ENCODE measurements at places on chromosomes 6 and 20.

DNA sequence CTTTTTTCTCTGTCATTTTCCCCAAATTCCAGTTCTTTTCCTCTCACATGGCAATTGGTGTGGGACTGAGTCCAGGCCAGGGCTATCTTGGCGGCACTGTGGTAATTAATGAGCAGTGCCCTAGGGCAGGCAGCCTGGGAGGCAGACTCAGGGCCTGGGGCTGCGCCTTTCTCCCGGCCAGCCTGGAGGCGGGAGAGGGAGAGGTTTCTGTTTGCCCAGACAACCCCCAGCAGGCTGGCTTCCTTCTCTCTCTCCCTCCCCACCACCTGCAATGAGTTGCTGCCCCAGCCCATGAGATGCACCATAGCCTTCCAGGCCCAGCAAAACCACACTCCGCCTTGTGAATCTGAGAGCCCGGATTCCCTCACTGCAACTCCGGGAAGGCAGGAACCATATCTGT is 15.1 kb upstream of the CCDC167 start:
- no peak for DNase-seq

DNA sequence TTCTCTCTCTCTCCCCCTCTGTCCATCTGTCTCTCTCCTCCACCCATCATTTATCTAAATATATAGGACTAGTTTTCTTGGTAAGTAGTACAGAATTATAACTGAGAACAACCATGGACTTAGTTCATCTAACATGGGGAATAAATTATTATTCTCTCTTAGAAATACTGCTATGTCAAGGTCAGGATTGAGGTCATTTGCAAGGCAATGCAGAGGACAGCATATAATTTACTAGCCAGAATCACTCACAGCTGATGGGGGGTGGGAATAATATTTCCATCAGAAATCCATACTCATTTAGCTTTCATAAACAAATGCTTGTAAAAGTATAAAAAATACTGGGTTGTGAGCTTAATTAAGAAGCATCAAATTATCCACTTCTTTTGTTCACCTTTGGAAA is 553.9 kb upstream of the POU3F2 start:
- DNase-seq = no peak

DNA sequence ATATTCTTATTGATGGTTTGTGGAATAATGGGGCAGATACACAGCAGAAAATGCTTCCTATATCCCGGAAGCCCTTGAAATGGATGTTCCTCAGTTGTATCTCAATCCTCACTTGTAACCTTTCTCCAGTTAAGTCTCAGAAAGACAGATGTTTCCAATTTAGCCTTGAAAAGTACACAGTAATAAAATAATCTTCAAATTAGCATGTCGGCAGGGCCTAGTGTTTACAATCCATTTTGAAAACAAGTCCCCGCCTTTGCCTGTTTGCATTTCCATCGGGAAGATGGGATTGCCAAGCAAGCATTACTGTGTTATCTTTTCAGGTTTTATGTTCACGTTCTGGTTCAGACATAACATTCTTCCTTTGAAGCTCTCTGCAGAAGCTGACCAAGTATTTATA is 41.5 kb downstream of the SNRNP48 start:
- no peak for DNase-seq

DNA sequence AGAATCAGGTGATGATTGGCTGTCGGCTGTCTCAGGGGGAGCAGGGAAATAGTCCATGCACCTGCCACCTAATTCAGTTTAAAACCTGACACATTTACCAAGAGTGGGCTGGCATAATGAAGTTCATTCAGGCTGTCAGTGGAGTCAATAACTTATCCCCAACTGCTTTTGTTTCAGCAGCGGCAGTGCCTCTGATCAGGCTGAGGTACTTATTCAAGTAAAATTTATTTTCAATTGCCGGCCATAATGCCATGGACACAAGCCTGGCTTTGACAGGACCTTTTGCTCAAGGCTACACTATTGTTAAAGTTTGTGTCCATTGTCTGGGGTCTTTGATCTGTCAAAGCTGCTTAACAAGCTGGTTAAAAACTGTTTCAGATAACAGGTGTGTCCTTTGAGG is 20.6 kb downstream of the OLIG3 start:
- DNase-seq = no peak

DNA sequence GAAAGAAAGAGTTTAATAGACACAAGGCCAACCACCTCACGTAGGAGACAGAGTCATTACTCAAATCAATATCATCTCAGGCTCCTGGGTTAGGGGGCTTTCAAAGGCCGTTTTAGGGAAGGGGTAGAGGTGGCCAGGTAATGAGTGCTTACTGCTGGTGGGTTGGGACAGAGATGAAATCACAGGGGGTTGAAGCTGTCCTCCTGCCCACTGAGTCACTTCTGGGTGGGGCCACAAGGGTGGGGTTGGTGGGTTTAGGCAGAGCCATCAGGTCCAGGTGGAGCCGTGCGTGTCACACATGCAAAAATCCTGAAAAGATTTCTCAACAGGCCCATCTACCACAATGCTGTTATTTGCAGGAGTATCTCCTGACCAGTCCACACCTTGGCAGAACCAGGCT is 167.0 kb upstream of the EXOC2 start:
- no peak for DNase-seq

GRCh38 chr6:57089687-57090457 is at the start of gene ZNF451:
TSS of gene ZNF451 (plus strand) at chr6:57090188. CDS start at chr6:57090254, 66 bp downstream.
- peak; percentile 99 for DNase-seq

DNA sequence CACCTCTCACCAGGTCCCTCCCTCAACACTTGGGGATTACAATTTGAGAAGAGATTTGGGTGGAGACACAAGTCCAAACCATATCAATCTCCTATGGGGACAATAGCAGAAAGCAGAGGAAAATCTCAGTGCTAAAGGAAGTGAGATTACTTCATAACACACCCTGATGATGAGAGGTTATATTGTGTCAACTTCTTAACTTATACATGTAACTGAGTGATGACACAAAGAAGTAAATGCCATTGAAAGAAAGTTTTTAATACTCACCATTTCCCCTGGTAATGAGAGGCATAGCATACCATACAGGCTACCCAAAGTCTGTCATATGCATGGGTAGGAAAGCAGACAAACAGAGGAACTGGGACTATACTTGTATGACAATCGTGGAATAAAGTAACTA is 137.2 kb downstream of the MMUT start:
- no peak for DNase-seq

DNA sequence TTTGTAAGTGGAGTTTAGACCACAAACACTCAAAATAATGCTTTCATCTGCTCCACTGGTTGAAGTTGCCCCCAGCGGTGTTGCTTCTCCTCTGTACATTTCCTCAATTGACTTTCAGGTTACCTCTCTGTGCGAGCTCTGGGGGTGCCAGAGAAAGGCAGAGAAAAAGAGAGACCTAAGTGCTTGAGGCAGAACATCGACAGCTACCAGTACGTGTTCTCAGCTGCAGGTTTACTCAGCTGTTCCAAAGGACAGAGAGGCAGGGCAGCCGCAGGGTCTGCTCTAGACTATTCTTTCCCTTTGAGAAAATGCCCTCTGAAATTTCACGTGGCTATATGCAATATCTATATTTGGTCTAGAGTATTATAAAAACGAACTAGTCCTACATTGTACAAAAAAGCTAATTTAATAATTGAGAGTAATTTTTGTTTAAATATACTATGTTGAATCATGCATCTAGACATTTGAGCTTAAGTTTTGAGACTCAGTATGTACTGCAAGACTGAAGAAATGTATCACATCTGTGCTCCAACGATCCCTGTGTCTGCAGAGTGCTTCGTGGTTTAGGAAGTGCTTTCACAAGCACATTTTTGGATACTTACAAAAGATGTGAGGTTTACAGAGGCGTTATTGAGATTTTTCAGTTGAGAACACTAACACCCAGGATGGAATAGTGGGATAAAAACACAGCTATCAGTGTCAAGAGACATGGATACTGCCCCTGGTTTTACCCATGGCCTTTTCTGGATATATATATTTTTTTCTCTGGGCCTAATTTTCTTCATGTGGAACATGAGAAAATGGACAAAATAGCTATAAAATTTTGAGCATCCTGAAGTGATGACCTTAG is 453.6 kb upstream of the FLRT3 start:
- DNase-seq = peak; percentile 11

DNA sequence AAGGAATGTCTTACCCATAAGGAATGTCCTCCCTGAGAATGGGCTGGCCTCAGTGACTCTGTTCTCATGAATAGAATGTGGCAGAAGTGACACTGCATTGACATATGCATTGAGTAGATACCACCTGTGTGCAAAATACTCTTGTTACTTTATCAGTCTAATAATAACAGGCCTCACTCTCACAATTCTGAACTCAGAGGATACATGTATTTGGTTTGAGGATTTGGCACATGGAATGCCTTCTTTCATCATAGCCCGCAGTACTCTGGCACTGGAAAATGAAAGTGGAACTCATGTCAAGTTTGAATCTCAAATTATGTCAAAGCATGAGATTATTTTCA is 52.9 kb upstream of the PLCB4 start:
- DNase-seq = no peak

GRCh38 chr6:145673504-145673903 is 61.8 kb downstream of the EPM2A start:
- no peak for DNase-seq

GRCh38 chr6:126361832-126362440 is 22.0 kb downstream of the CENPW start:
- no peak for DNase-seq

GRCh38 chr6:1739220-1739619 is 129.5 kb downstream of the FOXC1 start:
- no peak for DNase-seq

DNA sequence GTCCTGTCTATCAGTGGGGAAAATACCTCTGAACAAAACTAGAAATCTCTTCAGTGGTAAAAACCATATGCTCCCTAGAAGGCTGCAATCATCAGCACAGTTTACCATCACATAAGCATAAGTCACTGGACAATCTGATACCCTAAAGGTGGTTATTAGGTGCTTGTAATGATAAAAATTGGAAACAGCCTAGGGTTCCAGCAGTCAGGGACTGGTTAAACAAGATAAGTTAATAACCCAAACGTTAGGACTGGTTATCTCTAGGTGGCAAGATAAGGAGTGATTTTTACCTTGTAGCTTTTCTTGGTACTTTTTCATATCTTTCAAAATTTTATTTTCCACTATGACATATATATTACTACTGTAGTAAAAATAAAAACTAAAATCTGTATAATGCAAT is 11.0 kb downstream of the ECI2 start:
- DNase-seq = no peak

- peak; percentile 67 for DNase-seq
These were observed 29.7 kb upstream of the GATA5 start for GRCh38 chr20:62505337-62506045.

DNA sequence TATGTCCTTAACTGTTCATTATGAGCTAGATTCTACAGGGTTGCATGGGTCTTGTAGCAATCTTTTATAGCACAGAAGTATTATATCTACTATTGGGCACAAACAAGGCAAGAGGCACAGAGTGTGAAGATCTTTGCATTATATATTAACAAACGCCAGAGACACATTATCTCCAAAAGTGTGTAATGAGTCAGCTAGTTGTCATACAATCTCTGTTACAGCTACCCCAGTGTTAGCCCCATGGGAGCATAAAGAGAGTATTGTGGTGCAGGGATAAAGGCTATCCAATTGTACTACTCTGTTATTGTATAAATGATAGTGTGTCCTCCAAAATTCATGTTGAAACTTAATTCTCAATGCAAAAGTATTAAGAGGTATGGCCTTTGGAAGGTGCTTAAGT is 148.4 kb upstream of the RIMS1 start:
- DNase-seq = no peak

GRCh38 chr20:57434390-57434700 is 43.1 kb downstream of the RBM38 start:
- no peak for DNase-seq

GRCh38 chr6:166907373-166907841 is 48.9 kb downstream of the RNASET2 start:
- DNase-seq = no peak

DNA sequence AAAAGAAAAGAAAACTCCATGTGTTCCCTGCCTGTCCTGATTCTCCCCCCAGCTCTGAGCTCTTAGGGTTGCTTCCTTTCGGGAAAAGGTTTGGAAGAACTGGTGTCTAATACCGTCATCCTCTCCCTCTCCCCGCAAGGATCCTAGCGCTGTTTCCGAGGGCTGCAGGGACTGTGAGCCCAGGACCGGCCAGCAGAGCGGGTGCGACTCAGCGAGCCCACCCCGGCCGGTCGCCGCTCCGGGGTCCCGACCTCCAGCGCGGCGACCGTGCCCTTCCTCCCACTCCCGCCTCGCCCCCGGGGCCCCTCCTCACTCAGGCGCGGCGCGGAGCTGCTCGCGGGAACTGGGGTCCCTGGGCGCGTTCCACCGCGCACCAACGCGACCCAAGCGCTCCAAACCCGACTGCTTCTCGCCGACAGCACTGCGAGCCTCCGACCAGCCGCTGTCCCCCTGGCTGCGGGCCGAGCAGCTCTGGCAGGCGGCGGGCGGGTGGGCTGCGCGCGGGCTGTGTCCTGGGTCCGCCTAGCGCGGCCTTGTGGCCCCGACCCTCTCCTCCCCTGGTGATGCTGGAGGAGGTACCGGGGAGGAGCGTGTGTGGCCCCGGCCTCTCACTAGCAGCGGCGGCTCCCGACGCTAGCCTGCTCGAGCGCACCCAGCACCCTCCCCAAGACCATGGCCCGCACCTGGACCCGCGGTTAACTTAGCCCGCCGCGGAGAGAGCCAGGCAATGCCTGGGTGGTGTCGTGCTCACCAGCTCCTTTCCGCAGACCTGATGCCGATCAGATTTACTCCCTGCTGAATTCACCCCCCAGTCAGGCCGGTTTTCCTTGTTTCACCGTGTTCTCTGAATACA is at the start of gene PLA2G7:
TSS of gene PLA2G7 (minus strand) at position 509 of the 853 bp plus-strand sequence. CDS start 12,484 bp downstream, outside the sequence.
- DNase-seq = peak; percentile 56

DNA sequence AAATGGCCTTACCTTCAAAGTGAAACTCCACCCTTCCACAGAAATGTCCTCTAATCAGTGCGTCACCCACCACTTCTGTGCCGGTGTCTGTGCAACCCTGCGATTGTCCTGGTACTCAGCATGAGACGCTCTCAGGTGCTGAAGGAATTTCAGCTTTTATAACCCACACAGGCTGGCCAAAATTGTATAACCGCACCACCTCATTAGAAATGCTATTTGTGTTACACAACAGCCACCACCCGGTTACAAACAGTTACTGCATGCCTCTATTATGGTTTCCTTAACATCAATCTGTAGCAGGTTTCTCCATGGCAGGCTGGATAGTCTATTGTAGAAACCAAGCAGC is 51.5 kb downstream of the SLC23A2 start:
- peak; percentile 45 for DNase-seq

GRCh38 chr6:4924661-4925271 is 79.1 kb downstream of the RPP40 start:
- no peak for DNase-seq

DNA sequence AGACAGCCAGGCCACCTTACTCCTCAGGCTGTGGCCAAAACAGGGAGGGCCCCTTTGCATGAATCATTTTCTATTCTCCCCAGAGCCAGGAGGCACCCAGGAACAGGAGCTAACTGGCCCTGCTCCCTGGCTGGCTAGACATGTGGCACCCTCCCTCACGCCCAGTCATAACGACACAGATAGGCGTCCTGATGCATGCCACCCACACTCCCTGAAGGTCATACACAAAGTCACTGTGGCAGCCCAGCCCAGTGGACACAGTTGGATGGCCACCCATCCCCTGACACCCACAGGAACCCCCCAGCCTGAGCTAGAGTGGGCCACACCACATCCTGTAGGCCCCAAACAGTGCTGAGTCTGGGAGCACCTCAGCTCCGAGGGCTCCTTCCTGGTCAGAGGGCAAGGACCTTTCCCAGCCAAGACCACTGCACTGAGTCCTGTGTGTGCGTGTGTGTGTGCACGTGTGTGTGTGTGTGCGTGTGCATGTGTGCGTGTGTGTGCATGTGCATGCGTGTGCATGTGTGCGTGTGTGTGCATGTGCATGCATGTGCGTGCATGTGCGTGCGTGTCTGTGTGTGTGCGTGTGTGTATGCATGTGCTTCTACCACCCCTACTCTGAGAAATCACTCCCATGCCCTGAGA is 21.6 kb downstream of the TFEB start:
- DNase-seq = no peak

GRCh38 chr6:144530118-144530517 is 245.0 kb downstream of the UTRN start:
- no peak for DNase-seq

Data from tongue (tissue), 3 donors.